PC-9 (cell line): ENCODE measurements at places on chromosomes 6 and 20. TPM values are rescaled to one million over a fixed set of nuclear protein-coding genes. Genes with fewer than 3 reads are reported as not detected.

The ITPR3 gene
- total RNA-seq = 78.3 and 86.9 TPM in 2 replicates

The CEP85L gene
- total RNA-seq = 3.0 TPM in 2 replicates

The CYP24A1 gene
- total RNA-seq = 2.7 and 4.9 TPM in 2 replicates

DNA sequence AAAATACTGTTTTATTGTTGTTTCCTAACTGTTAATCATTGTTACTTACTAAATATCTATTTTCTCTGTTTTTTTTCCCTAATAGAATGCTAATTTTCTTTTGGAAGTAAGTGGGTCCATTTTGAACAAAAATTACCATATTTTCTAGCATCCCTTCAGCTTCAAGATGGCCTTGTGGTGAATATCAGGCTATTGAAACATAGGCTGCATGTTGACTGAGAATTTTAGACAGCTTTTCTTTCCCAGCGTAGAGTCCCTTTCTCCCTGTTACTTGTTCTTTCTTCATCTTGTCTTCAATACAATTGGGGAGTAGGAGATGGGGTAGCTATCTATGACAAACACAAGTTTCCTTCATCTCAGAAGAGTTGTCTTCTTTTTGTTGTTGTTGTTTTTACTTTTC is 397.0 kb downstream of the DOK5 start:
- no peak for DNase-seq

The FOXQ1 gene
- total RNA-seq = 55.8 and 57.0 TPM in 2 replicates

The SYNDIG1 gene
- total RNA-seq = 0.17 and 0.35 TPM in 2 replicates

The FKBP1C gene
- total RNA-seq = 0.46 TPM in 1 of 2 replicates, not detected in the other

- peak; percentile 21 for DNase-seq
Measured at GRCh38 chr6:136324686-136325380, 35.2 kb upstream of the BCLAF1 start.

The HAO1 gene
- total RNA-seq = not detected in 2 replicates

The TRERF1 gene
- 12.3 and 14.5 TPM in 2 replicates for total RNA-seq

DNA sequence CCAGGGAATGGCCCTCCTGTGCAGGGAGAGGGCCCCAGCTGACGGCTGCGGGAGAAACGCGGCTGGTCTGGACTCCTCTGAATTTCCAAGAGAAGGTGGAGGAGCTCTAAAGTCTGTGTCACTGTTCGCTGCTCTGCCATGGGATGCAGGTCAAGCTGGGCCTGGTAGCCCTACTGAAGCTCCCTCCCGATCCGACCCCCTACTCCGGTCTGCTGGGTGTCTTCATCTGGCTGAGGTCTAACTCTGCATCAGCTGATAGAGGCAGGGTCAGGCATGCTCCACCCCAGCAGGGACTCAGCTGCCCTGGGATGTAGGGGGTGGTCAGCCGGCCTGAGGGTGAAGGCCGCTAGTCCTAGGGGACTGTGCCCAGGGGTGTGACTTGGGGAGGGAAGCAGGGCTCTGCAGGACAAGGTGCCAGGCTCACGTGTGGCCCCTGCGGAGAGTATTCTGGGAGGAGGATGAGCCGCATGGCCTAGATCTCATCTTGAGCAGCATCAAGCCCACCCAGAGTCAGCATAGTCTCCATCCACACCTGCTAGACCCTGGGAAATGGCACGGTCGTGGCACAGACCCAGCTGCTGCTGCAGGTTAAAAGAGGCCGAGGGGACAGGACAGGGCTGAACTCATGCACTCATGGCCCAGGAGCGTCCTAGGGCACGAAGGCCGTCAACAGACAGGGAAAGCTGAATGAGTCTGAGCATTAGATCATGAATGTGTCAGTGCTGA is 1.4 kb downstream of the CST3 start:
- DNase-seq = no peak

DNA sequence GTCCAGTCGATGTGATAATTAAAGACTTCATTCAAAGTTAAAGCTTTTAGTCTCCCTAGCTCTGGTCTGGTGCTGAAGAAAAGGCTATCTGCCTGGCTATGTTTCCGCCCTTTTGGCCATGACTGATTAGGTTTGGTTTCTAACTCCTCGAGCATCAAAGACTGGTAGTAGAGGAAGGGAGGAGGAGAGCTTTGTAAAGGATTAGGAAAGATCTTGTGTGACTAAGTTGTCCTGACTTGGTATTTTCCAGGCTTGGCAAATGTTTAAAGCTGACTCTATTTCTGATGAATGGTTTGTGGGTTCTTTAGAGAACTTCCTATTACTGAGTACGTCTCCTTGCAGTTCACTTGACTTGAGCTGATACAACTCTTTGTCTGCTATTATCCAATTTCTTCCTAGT is 312.9 kb downstream of the GJA1 start:
- DNase-seq = no peak

GRCh38 chr20:38238829-38239228 is 21.7 kb downstream of the KIAA1755 start:
- no peak for DNase-seq

The COMMD7 gene
- total RNA-seq = 42.3 and 43.0 TPM in 2 replicates

- peak; percentile 79 for DNase-seq
Measured at GRCh38 chr20:63698739-63699465, 2.5 kb downstream of the TNFRSF6B start.

The LHFPL5 gene
- 1.2 and 1.7 TPM in 2 replicates for total RNA-seq

The BCAS1 gene
- 3.9 and 4.0 TPM in 2 replicates for total RNA-seq

GRCh38 chr6:149923327-149923986 is 536 bp upstream of the RAET1G start:
- DNase-seq = no peak

DNA sequence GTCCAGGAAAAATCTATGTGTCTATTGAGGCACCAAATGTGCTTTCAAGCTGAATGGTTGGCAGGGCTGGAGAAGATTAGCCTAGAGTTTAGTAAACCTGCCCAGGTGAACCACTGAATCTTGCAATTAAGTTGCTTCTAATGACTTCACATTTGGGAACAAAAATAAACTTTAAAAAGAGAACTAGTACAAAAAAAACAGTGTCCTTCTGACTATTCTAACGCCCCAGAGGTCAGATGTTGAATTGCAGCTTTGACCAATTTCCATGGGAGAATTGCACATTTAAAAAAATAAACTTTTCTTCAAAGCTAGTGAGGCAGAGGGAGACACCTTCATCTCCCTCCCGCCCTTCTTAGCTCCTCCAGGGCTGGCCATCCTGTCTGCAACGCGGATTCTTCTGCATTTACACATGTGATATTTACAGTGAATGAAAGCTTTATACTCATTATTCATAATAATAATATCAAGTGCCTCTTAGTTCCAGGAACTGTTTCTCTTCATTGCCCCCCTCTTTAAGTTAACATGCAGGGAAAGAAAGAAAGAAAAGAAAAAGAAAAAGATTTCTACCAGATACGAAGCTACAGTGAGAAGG is 270.2 kb downstream of the SMOC2 start:
- no peak for DNase-seq

- no peak for DNase-seq
Measured at GRCh38 chr6:52330470-52330869, 31.5 kb upstream of the PAQR8 start.

The LGSN gene
- not detected in 2 replicates for total RNA-seq

The DACT2 gene
- not detected in 2 replicates for total RNA-seq

GRCh38 chr6:80454197-80454596 is 347.7 kb downstream of the BCKDHB start:
- peak; percentile 56 for DNase-seq

GRCh38 chr6:29466241-29466640 is 9.3 kb downstream of the OR2H1 start:
- no peak for DNase-seq

The OPRL1 gene
- 1.5 and 2.7 TPM in 2 replicates for total RNA-seq

GRCh38 chr6:105459864-105460263 is 57.0 kb upstream of the PREP start:
- DNase-seq = peak; percentile 64

DNA sequence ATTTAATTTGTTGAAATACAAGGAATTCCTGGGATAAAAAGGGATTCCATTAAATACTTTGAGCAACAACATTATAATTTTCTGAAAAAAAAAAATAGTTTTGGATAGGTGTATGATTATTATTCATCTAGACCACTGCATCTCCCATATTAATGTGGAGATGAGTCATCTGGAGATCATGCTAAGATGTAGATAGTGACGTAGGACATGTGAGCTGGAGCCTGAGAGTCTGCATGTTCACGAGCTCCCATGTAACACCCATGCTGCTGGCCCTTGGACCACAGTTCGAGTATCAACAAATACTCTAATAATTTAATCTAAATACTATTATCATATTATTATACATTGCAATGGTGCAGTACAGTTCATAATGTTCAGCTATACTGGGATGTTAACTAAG is 91.6 kb downstream of the EPM2A start:
- DNase-seq = no peak

DNA sequence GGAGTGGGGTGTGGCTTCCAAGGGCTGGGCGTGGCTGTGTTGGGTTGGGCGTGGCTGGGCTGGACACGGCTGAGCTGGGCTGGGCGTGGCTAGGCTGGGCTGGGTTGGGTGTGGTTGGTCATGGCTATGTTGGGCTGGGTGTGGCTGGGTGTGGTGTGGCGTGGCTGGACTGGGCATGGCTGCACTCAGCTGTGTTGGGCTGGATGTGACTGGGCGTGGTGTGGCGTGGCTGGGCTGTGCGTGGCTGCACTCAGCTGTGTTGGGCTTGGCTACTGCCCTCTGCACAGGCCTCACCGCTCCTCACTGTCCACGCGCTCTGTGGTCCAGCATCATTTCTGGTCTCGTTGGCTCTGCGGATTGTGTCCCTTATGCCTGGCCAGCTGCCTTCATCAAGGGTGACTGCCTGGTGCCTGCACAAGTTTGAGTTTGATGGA is 43.5 kb upstream of the SLCO4A1 start:
- DNase-seq = peak; percentile 79

The OSBPL2 gene
- total RNA-seq = 84.8 and 90.7 TPM in 2 replicates

The CAP2 gene
- 10.0 and 12.0 TPM in 2 replicates for total RNA-seq

- DNase-seq = no peak
Measured at GRCh38 chr20:43017241-43018030, 172.3 kb downstream of the PTPRT start.

The BEND6 gene
- total RNA-seq = 4.1 and 5.7 TPM in 2 replicates

The THEMIS gene
- not detected in 2 replicates for total RNA-seq

The ZC2HC1B gene
- total RNA-seq = not detected in 2 replicates

The GSTA2 gene
- not detected in 2 replicates for total RNA-seq

- no peak for DNase-seq
Measured at GRCh38 chr6:10749734-10750133, 2.1 kb downstream of the TMEM14B start.

The WFDC10B gene
- not detected in 2 replicates for total RNA-seq

- DNase-seq = no peak
Measured at GRCh38 chr6:33431880-33432541, 12.1 kb downstream of the SYNGAP1 start.

DNA sequence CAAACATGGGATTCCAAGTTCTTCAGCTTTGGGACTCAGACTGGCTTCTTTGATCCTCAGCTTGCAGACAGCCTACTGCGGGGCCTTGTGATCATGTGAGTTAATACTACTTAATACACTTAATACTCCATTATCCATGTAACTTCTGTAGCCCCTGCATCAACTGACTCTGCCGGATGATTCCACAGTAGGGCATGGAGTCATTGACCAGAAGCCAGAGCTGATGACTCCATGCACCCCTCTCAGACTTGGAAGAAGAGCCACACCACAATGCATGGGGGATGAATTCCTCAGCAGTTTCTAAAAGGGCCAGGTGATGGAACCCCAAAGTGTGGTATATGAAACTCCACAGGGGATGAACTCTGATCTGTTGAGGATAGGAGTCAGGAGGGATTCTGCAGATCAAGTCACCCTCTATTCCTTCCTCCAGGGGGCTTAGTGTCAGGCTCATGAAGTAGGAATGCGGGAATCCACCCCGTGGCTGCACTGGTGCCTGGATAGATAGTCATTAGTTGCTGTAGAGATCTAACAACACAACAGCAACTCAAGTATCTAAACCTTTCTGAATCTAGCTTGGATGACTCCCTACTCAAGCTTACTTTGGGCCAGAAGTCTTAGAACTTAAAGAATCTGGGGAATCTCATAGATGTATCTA is 70.2 kb downstream of the GPR6 start:
- DNase-seq = peak; percentile 28

The DSP gene
- 109 and 117 TPM in 2 replicates for total RNA-seq

DNA sequence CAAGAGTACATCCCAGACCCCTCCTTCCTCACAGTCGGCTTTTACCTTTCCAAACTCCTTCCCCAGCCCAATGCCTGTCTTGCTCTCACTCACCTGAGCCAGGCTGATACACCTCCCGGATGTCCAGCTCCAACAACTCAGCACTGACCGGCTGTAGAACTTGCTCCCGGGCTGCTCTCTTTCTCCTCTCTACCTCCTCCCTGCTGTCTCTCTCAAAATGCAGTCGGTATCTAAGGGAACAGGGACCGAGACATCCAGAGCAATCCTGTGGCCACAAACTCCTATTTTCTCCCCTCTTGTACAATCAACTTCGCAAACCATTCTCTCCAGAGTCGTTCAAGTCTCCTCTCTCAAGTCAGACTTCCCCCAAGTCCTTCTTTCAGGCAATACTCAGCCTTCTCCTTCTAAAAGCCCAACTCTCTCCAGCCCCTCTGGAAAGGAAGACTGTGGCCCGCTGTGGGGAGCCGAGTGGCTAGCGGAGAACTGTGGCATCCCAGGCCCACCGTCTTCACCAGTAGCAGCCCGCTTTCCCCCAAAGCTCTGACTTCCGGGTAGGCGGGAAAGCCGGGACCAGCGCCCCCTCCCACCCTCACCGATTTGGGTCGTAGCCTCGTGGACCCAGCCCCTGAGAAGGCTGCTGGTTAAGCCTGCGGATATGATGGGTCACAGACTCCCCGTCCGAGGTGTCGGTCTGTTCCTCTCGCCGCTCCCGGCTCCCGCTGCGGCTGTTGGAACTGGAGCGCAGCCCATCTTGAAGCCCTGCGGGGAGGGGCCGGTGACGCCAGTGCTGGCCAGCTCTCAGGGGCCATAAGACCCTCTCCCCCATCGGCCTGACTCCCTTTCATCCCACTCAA is 1.1 kb downstream of the GNL1 start:
- peak; percentile 46 for DNase-seq

DNA sequence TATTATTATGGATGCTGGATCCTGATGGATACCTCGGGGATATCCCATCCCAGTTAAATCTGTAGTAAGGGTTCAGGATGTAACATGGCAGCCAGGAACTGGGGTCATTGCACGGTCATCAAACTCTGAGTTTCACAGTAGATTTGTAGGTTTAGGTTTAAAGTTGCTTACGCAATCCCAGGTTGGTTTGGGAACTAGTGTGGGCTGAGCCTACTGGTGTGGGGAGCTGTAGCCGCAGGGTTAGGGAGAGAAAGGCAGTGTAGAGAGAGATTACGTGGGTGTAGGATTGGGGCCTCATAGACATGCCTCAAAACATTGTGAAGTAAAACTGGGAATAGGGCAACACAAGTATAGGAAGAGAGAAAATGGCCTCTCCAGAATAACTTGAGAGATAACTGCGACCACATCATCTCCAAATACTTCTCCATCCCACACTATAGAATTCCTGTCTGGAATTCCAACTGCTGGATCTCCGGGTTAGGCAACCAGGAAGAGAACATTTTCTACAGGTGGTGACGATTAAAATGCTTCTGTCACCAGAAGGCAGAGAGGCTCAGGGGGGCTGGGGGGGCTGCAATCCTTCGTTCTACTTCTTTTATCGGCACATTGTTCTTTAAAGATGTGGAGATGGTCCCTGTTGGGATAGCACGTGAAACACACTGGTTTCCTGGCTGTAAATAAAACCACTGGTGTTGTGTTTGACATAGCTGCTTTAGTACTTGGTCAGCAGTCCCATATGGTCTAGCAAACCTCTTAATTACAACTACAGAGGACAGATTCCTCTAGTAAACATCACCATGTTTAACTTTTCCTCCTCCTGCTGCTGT is 44.9 kb upstream of the TMEM170B start:
- DNase-seq = no peak
